ENCODE measurements at places on chromosomes 3 and 15. TPM values are rescaled to one million over a fixed set of nuclear protein-coding genes. Genes with fewer than 3 reads are reported as not detected.

The NR2E3 gene
- not detected for total RNA-seq

The RLBP1 gene
- not detected for total RNA-seq

The FAM174B gene
- 0.25 TPM for total RNA-seq

The PDIA5 gene
- 58.8 TPM for total RNA-seq

The GOLGA8N gene
- total RNA-seq, result 3.9 TPM

The CNTN4 gene
- not detected for total RNA-seq

The HRG gene
- not detected for total RNA-seq

The MNS1 gene
- 1.5 TPM for total RNA-seq

The NMB gene
- total RNA-seq, result 4.9 TPM

The TMEM42 gene
- 10.2 TPM for total RNA-seq

The ISLR2 gene
- not detected for total RNA-seq

The MORC1 gene
- not detected for total RNA-seq

The ONECUT1 gene
- total RNA-seq, result not detected

The CORO2B gene
- 3.4 TPM for total RNA-seq

The PDHB gene
- total RNA-seq, result 95.6 TPM

The CYP11A1 gene
- total RNA-seq, result not detected

The LDHAL6B gene
- not detected for total RNA-seq

The ZNF106 gene
- 78.2 TPM for total RNA-seq

The GOLGA8S gene
- 0.04 TPM for total RNA-seq

The MED12L gene
- 0.11 TPM for total RNA-seq

The OR5K2 gene
- not detected for total RNA-seq

The ZFYVE19 gene
- 13.9 TPM for total RNA-seq

The IL16 gene
- total RNA-seq, result 0.20 TPM

The ACKR2 gene
- total RNA-seq, result not detected

The SLC4A7 gene
- 159 TPM for total RNA-seq

The SPINK8 gene
- total RNA-seq, result not detected

The TRIM42 gene
- not detected for total RNA-seq

The SPATA12 gene
- 0.04 TPM for total RNA-seq

The PTH1R gene
- total RNA-seq, result 0.40 TPM

The THPO gene
- 0.07 TPM for total RNA-seq

The LRRC49 gene
- total RNA-seq, result 5.6 TPM

The VILL gene
- 8.1 TPM for total RNA-seq

The CDCP1 gene
- 3.7 TPM for total RNA-seq

The CCDC54 gene
- not detected for total RNA-seq

The POLQ gene
- total RNA-seq, result 5.9 TPM

The ZNF592 gene
- total RNA-seq, result 4.0 TPM

The WDR49 gene
- total RNA-seq, result 0.20 TPM

The GHSR gene
- total RNA-seq, result not detected

The EHHADH gene
- 3.2 TPM for total RNA-seq

The FAM107A gene
- total RNA-seq, result 9.6 TPM

The CDC25A gene
- 15.8 TPM for total RNA-seq

The PLEKHO2 gene
- 27.4 TPM for total RNA-seq

The ACAD9 gene
- 54.0 TPM for total RNA-seq

The OSTN gene
- total RNA-seq, result not detected

The ITPKA gene
- total RNA-seq, result 0.46 TPM

The TMEM108 gene
- 0.40 TPM for total RNA-seq

The CAMK2N2 gene
- total RNA-seq, result not detected

The PLSCR4 gene
- 89.9 TPM for total RNA-seq

The ANKRD63 gene
- not detected for total RNA-seq

The SNTN gene
- not detected for total RNA-seq

The GRK7 gene
- not detected for total RNA-seq

The LSM3 gene
- 8.8 TPM for total RNA-seq
